ENCODE measurements at places on chromosomes 4 and X. TPM values are rescaled to one million over a fixed set of nuclear protein-coding genes. Genes with fewer than 3 reads are reported as not detected.

FRAS1 gene
- total RNA-seq, result 3.7 TPM

PNMA6F gene
- not detected for total RNA-seq

DNA sequence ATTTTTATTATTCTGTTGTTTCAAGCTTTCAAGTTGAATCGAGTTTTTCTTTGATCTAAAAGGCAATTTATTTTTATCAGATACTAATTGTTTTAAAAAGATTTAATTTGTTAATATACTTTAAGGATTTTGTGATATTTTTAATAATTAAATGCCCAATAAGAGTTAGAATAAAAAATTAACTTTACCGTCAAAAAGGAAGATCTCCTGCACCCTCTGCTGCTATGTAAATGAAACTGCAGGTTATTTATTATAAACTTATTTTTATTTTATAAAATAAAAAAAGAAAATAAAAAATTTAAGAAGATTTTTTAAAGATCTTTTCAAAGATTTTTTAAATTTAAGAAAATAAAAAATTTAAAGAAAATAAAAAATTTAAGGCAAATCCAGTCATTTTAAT, 166.1 kb downstream of the CCSER1 start:
- no peak for DNase-seq

- no peak for DNase-seq
Measured at GRCh38 chr4:150001815-150002214, 76.4 kb upstream of the DCLK2 start.

All from left ventricle myocardium superior (tissue), 1 donor.